ENCODE measurements at places on chromosomes 7 and 10.
A peak's percentile ranks its signal among the peaks of the same experiment; 100 is the strongest.

GRCh38 chr10:133091316-133091715, 3.6 kb downstream of the ADGRA1 start:
- no peak for DNase-seq

GRCh38 chr10:121598263-121599249, at the start of gene FGFR2:
Gene FGFR2 (minus strand): TSS chr10:121598444. CDS start chr10:121593817, 4,627 bp downstream.
- peak; percentile 16 for DNase-seq

DNA sequence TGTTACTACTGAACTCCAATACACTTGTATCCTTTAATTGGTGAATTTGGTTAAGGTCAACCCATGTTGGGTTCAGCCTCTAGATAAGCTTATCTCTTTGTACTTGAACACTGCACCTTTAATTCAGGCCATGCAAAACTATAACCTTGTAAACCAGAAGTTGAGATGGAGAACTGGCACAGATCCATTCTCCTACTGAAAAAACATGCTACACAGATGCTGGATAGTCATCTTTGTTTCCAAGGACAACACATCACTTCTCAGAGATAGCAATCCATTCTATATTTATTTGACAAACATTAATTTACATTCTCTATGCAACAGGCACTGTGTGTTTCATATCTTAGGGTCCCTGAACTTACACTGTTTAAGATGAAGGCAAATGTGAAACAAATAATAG, 2.9 kb upstream of the CDK14 start:
- DNase-seq: no peak

- peak; percentile 37 for DNase-seq
Measured at GRCh38 chr7:100745184-100745583, 11.8 kb downstream of the ZAN start.

DNA sequence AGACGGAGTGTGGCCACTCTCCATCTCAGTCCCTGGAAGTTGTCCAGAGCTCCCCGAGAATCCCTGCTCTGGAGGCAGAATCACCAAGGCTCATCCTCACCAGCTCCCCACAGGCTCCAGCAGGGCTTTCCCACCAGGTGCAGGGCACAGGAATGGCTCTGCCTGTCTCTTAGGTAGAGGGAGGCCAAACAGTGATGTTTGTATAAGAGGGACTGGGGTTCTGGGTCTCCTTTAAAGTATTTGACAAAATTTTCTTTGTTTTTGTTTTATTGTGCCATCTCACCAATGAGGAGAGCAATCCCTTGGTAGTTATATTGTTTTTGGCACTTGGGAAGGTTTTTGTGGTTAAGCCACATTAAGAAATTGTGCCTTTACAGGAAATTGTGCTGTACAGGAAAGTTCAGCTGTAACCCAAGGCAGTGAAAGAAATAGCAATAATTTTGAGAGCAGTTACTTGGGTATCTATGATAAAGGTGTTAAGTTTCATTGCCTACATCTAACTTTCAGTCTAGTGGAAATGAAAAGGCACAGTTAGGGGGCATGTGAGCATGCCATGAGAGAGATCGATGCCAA, 219.3 kb upstream of the PRSS58 start:
- DNase-seq: peak; percentile 55

GRCh38 chr10:85919491-85920021, 447.0 kb downstream of the GRID1 start:
- DNase-seq: no peak

- no peak for DNase-seq
Measured at GRCh38 chr10:8112230-8112905, 57.9 kb downstream of the GATA3 start.

DNA sequence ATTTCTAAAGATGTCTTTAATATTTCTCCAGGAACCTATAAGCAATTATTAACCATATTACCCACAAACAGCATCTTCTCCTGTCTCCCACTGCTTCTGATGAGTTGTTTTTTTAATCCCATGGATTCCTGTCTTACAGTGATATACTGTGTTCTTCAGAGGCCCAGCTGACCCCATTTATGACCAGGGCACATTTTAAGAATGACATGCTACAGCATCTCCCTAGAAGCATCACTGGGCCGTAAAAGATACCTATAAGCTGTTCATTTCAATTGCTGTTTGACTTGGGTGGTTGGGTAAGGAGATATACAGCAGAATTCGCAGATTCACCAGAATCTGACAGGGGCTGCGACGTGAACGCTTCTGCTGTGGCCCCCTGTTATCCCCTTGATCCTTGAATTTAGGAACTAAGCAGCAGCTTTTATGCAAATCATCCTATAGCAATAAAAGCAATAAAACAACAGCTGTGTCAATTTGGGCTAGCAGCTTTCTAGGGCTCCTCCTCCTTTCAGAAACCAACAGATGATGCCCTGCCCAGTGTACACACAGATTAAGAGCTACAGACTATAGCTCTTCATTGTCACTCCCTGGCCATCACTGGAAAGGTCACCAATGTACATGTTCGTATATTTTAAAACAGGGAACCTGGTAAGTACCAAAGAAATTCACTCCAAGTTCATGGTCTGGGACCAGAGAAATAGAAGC, 86.8 kb downstream of the CPEB3 start:
- no peak for DNase-seq

DNA sequence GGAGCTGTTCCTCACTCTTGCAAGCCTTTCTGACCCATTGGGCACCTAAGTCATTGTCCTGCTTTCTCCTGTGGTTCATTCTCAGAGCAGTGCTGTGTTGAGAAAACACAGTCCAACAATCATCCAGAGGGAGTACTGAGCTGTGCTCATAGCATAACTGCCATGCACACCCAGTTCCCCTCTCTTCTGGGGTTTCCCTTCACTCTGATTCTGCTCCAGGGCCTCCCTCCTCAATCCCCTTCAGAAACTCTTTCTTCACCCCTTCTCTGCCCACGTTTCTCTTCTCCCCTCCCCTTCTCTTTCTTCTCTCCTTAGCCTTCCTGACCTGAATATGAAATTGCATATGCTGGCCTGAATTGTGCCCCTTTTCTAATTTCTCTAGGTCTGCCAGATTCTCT, 155.8 kb downstream of the AOAH start:
- no peak for DNase-seq

- DNase-seq: no peak
Measured at GRCh38 chr10:44498222-44498621, 113.3 kb upstream of the CXCL12 start.

- no peak for DNase-seq
Measured at GRCh38 chr10:77685432-77685831, 47.8 kb upstream of the KCNMA1 start.

DNA sequence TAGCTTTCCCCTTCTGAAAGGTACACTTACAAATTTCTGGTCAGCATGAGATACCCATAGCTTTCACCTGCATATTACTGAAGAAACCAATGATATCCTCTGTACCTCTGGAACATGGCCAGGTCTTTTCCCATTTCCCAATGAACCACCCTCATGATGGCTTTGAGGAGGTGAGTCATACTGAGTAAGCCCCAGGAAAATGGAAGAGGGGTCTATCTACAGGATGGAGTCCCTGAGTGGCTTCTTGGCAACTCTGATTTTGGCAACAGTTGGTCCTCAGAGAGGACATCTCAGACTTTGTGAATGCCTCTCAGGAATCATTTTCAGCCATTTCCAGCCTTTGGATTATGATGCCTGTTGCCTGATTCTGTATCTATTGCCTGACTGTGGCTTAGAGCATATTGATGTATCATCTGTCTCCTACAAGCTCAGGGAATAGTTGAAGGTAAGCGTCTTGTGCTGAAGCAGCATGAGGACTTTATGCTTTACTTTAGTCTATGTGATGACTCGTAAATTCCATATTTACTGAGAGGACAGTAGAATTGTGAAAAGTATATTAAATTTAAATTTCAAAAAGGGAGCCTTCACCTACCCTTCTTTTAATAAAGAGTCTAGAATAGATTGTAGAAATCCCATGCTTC, 84.7 kb upstream of the DKK1 start:
- DNase-seq: peak; percentile 36

DNA sequence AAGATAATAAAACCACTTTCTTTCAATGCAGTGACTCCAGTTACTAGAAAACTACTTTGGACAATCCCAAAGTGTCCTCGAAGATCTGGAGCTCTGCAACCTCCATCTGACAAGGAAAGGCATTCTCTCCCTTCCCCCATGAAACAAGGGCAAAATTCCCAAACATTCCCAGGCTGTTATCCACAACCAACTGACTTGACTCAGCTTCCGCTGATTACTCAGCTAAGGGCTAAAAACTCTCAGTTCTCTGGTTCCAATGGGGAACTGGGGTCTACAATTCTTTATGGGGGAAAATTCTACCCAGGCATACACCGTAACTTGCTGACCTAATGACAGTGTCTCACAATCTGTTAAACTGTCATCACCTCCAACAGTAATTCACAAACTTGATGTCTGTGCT, 48.4 kb downstream of the SFMBT2 start:
- DNase-seq: no peak

DNA sequence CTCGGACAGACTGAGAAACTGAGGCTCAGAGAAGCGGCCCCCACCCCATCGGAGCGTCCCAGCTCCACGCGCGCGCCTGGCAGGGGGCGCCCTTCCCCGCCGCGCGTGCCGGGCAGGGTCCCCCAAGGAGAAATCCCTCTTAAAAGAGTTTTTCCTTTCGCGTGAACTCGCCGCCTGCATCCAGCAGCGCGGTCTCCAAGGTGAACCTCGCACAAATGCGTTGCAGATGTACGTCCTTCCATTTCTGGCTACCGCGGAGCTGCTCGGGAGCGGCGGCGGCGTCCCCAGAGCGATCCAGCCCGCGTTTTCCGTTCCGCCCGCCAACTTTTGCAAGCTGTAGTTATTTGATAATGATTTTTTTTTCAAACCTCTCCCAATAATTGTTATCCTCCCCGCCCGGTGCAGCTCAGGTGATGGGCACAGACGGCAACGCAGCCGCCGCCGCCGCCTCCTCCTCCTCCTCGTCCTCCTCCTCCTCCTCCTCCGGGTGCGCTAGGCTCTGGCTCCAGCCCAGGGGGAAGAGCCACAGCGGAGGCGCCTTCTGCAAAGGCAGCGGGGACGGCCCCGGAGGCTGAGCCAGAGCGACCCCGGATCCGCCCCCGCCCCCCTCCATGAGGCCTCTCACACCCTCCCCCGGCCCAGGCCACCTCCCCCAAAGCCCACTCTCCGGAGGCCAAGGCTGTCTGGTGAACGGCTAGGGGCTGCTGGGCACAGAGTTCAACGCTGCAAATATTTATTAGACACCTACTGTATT, 74.0 kb upstream of the CUX1 start:
- DNase-seq: peak; percentile 51

DNA sequence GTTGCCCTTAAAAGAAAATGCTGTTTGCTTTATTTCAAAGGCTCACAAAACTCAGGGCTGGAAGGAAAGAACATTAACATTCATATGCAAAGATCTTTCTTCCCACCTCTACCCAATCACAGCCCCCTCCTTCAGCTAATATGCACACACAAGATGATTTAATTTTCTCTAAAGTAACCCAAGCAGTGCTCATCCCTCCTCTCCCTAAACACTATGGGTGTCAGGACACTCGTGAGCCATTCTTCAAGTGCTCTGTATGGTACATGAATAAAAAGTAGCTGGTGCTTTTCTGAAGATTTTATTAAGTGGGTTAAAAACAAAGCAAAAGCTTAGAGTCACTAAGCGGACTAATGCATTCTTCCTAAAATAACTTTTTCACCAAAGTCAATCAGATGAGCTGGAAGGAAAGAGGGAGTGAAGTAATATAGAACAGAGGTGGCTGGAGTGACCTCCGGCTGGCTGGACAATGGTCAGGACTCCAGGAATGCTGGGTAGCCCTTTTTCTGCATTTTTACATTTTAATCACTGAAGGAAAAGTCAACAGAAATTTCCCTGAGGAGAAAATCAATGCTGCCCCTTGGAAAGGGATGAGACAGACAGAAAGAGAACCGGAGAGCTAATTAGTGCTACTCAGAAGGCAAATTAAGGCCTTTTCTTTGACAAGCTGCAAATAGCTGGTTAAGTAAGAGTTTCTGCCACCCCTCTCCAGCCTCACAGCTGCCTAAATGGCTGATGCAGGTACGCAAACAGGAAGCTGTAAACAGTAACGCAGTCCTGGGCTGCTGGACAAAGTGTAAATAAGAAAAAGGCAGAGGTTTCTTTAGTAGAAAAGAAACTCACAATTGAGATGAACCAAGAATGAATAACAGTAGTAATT, 6.6 kb downstream of the DGKI start:
- no peak for DNase-seq

DNA sequence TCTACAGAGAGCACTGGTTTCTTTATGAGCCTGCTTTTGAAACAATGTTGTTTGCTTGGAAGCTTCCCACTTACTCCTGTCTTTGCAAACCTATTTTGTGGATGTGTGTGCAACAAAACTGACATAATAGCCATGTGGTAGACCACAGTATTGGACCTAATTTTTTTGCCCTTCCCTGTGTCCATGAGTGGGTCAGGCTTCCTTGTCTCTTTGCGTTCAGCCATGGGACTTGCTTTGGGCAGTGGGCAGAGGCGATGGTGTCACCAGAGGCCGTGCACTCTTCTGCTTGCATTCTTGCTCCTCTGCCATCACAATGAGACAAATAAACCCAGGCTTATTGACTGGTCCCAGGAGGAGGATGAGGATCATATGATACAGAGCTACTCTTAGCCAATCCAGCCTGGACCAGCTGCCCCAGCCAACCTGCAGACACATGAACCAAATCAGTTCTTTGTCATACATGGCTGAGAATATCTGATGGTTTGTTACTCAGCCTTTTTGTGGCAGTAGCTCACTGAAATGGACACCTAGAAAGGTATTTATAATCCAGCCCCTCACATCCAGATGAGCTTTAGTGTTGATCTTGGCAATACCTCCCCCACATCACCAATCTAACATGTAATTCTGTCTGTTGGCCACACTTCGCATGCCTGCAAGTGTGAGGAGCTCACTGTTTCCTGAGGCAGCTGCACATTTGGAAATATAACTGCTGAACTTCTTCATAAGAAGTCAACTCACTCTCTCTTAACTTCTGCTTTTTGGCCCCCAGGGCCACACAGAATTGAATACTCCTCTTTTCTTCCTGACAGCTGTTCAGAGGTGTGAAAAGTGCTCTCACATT, 427.8 kb upstream of the ZMIZ1 start:
- DNase-seq: no peak

DNA sequence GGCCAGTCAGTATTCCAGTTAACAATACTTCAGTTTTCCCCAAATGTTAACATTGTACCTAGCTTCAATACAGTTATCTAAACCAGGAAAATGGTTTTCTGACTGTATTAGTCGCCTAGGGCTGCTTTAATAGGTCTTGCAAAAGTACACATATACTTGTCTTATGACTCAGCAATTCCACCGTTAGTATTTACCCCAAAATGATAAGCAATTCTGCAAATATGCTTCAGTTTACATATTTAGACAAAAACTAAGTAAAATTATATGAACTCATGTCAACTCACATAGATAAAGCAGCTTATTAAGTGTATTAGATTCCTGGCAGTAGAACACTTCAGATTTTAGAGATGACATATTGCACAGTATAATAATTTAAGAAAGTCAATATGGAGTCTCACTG, 363.3 kb downstream of the ARL4A start:
- DNase-seq: peak; percentile 76
